Tongue (tissue), 3 donors: ENCODE measurements at places on chromosomes 5 and 9. TPM values are rescaled to one million over a fixed set of nuclear protein-coding genes. Genes with fewer than 3 reads are reported as not detected.

The SPINK1 gene
- not detected for total RNA-seq

The KIF12 gene
- 0.31 TPM for total RNA-seq

The DPM2 gene
- total RNA-seq = 11.6 TPM

The PITX1 gene
- total RNA-seq = 93.7 TPM

The PHF24 gene
- 0.31 TPM for total RNA-seq

The PCDHB2 gene
- 4.4 TPM for total RNA-seq

The LRRC26 gene
- 18.9 TPM for total RNA-seq

The KCNMB1 gene
- 0.41 TPM for total RNA-seq

The CCL28 gene
- total RNA-seq = 13.0 TPM

The NDST1 gene
- total RNA-seq = 91.4 TPM

The SGCD gene
- total RNA-seq = 169 TPM

The DOLPP1 gene
- 9.9 TPM for total RNA-seq

The LCN2 gene
- 19.7 TPM for total RNA-seq

The LRRC70 gene
- 10.4 TPM for total RNA-seq

The TXNDC8 gene
- total RNA-seq = not detected

The BSPRY gene
- total RNA-seq = 2.6 TPM

The NIPAL4 gene
- 2.1 TPM for total RNA-seq

The F2RL1 gene
- 2.3 TPM for total RNA-seq

The MOCS2 gene
- total RNA-seq = 44.6 TPM

The ST6GALNAC6 gene
- total RNA-seq = 34.0 TPM

The NADK2 gene
- 69.0 TPM for total RNA-seq

The ITK gene
- 4.4 TPM for total RNA-seq

The NUTM2G gene
- total RNA-seq = not detected

The SMIM33 gene
- not detected for total RNA-seq

The GPR21 gene
- total RNA-seq = 2.6 TPM

The SPATA31E1 gene
- not detected for total RNA-seq

The ACER2 gene
- total RNA-seq = 1.7 TPM

The PPP2R2B gene
- total RNA-seq = 5.1 TPM

The IL6ST gene
- total RNA-seq = 254 TPM

The SPATA31A3 gene
- not detected for total RNA-seq
